Ovary (tissue), 10 donors: ENCODE measurements at places on chromosomes 2 and 18. TPM values are rescaled to one million over a fixed set of nuclear protein-coding genes. Genes with fewer than 3 reads are reported as not detected.

CIDEA gene
- total RNA-seq: not detected

GRCh38 chr2:127531221-127531648 lies 4.2 kb upstream of the MYO7B start:
- no peaks in the 10 kb centered on the region for H3K27me3 ChIP-seq
- H3K4me3 ChIP-seq: no peak overlapping the region
- peaks cover 2% of the 10 kb centered on the region for H3K4me1 ChIP-seq
- DNase-seq: no peak

FAM237A gene
- total RNA-seq: not detected

DNA sequence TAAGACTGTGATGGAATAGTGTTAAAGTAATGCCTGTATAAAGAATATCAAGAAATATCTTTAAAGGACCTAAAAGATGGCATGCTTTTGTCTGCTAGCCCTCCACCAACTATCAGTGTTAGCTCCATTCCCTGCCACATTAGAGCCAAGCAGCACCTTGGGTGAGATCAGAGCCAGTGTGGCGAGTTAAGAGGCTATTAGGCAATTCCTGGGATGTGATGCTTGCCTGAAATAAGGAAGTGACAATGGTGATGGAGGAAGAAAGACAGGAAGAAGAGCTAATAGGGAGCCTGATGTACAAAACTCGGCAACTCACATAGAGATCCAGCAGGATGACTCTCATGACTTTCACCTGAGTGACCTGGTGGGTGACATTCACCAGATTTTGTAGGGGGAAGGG lies 143.5 kb downstream of the ZEB2 start:
- H3K36me3 ChIP-seq: no peaks in the 10 kb centered on the region
- no peak overlapping the region for H3K4me3 ChIP-seq
- no peak overlapping the region for H3K27ac ChIP-seq
- no peaks in the 10 kb centered on the region for H3K27me3 ChIP-seq
- peaks cover 11% of the 10 kb centered on the region for H3K4me1 ChIP-seq

- H3K4me1 ChIP-seq: no peaks in the 10 kb centered on the region
- no peaks in the 10 kb centered on the region for H3K27me3 ChIP-seq
- H3K4me3 ChIP-seq: no peak overlapping the region
- no peak for DNase-seq
- no peaks in the 10 kb centered on the region for H3K36me3 ChIP-seq
- H3K27ac ChIP-seq: no peak overlapping the region
Observed at GRCh38 chr2:133733901-133734255, 165.6 kb upstream of the NCKAP5 start.

DNA sequence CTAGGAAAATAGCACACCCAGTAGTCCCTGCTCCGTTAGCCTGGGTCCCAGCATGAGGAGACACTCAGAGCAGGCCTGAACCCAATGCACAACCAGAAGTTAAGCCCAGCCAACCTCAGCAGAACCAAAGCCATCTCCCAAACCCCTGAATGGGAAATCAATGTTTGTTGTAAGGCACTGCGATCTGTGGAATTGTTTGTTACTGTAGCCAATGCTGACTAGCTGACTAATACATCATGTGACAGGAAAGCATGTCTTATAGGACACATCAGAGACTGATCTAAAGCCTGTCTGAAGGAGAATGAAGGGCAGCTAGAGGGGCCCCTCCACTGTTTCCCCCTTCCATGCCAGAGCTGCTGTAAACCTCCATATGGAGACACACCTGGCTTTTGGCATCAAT lies 96.4 kb downstream of the MARCHF4 start:
- no peak for DNase-seq
- H3K36me3 ChIP-seq: no peaks in the 10 kb centered on the region
- no peak overlapping the region for H3K27ac ChIP-seq
- no peak overlapping the region for H3K4me3 ChIP-seq
- no peaks in the 10 kb centered on the region for H3K4me1 ChIP-seq
- no peaks in the 10 kb centered on the region for H3K27me3 ChIP-seq

GRCh38 chr2:221896505-221897151 lies 324.5 kb upstream of the EPHA4 start:
- H3K27me3 ChIP-seq: no peaks in the 10 kb centered on the region
- H3K4me1 ChIP-seq: no peaks in the 10 kb centered on the region
- DNase-seq: peak; percentile 11
- no peaks in the 10 kb centered on the region for H3K36me3 ChIP-seq

GRCh38 chr2:229780856-229781773 lies 66.8 kb upstream of the DNER start:
- no peak for DNase-seq
- H3K4me3 ChIP-seq: no peak overlapping the region
- H3K36me3 ChIP-seq: no peaks in the 10 kb centered on the region
- H3K4me1 ChIP-seq: no peaks in the 10 kb centered on the region

- H3K36me3 ChIP-seq: no peaks in the 10 kb centered on the region
- no peak overlapping the region for H3K27ac ChIP-seq
- DNase-seq: no peak
- H3K27me3 ChIP-seq: no peaks in the 10 kb centered on the region
- no peaks in the 10 kb centered on the region for H3K4me1 ChIP-seq
- H3K4me3 ChIP-seq: no peak overlapping the region
Observed at GRCh38 chr2:166764216-166764615, 124.1 kb upstream of the XIRP2 start.

DNA sequence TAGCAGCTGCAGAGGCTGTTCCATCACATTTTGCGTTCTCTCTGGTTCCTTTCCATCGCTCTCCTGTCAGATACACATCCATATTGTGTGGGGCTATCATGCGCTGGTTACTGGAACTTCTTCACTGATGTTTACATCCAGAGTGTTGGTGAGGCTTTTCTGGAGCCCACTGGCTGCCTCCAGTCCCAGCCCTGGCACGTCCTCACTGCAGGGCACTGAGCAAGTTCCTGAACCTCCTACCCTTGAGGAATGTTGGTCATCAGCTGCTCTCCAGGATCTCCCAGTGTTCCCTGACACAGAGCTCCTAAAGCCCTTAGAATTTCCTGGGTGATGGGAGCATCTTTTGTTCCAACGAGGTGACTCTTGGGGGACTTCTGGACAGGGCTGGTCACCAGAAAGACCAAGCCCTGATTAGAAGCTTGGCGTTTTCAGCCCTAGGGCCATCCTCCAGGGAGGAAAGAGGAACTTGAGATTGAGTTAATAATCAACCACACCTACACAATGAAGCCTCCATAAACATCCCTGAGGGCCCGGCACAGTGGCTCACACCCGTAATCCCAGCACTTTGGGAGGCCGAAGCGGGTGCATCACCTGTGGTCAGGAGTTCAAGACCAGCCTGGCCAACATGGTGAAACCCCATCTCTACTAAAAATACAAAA lies 81.3 kb downstream of the TFCP2L1 start:
- no peak for DNase-seq
- H3K27me3 ChIP-seq: no peaks in the 10 kb centered on the region
- H3K27ac ChIP-seq: no peak overlapping the region
- H3K4me3 ChIP-seq: no peak overlapping the region
- H3K36me3 ChIP-seq: no peaks in the 10 kb centered on the region
- no peaks in the 10 kb centered on the region for H3K4me1 ChIP-seq

DNA sequence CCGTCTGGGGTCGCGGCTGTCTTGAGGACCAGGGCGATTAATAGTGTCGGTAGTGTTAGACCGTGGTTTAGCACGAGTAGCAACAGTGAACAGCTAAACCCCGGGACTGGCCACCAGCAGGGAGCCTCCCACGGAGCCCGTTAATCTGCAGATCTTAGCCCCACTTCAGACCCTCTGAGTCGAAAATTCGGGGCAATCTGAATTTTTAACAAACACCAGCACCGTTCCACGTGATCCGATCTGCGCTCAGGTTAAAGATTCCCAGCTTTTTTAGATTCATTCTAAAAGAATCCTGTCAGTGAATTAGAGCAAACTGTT lies 479 bp upstream of the ATP5F1A start:
- no peak for DNase-seq
- H3K4me3 ChIP-seq: peak overlapping the region; percentile 94
- peak overlapping the region; percentile 71 for H3K27ac ChIP-seq
- H3K36me3 ChIP-seq: no peaks in the 10 kb centered on the region
- peaks cover 11% of the 10 kb centered on the region for H3K4me1 ChIP-seq

ALK gene
- total RNA-seq: 0.35 TPM

GRCh38 chr2:36605273-36605672 lies 7.3 kb upstream of the FEZ2 start:
- H3K4me3 ChIP-seq: no peak overlapping the region
- no peaks in the 10 kb centered on the region for H3K27me3 ChIP-seq
- no peak overlapping the region for H3K27ac ChIP-seq
- H3K36me3 ChIP-seq: no peaks in the 10 kb centered on the region
- no peaks in the 10 kb centered on the region for H3K4me1 ChIP-seq
- DNase-seq: no peak

- peaks cover 3% of the 10 kb centered on the region for H3K4me1 ChIP-seq
- DNase-seq: no peak
- H3K27me3 ChIP-seq: no peaks in the 10 kb centered on the region
- peak overlapping the region; percentile 61 for H3K4me3 ChIP-seq
- peak overlapping the region; percentile 94 for H3K27ac ChIP-seq
- H3K36me3 ChIP-seq: no peaks in the 10 kb centered on the region
Observed at GRCh38 chr2:73925853-73926492, 707 bp upstream of the DGUOK start.

PROM2 gene
- 3.8 TPM for total RNA-seq

- H3K4me3 ChIP-seq: no peak overlapping the region
- H3K27ac ChIP-seq: no peak overlapping the region
- H3K36me3 ChIP-seq: no peaks in the 10 kb centered on the region
- H3K4me1 ChIP-seq: no peaks in the 10 kb centered on the region
- H3K27me3 ChIP-seq: no peaks in the 10 kb centered on the region
- DNase-seq: no peak
Observed at GRCh38 chr2:240412211-240412861, 23.1 kb upstream of the GPC1 start.

- H3K27me3 ChIP-seq: no peaks in the 10 kb centered on the region
- no peaks in the 10 kb centered on the region for H3K4me1 ChIP-seq
- no peak for DNase-seq
- no peak overlapping the region for H3K4me3 ChIP-seq
Observed at GRCh38 chr2:161111531-161111930, 48.7 kb upstream of the TANK start.

DNA sequence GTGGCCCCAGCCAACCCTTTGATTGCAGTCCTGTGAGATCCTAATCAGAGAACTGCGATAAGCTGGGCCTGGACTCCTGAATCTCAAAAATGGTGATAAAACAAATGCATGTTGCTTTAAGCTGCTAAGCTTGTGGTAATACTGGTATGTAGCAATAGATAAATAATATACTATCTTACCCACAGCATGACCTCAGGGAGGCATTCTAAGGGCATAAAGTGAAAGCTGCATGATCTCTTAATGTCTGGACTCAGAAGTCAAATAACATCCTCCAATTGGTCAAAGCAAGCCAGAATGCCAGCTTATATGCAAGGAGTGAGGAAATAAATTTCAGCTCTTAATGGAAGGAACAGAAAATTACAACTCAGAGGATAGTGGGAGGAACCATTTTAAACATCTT lies 246.1 kb downstream of the FSIP2 start:
- H3K27me3 ChIP-seq: no peaks in the 10 kb centered on the region
- no peaks in the 10 kb centered on the region for H3K36me3 ChIP-seq
- no peak for DNase-seq

GRCh38 chr2:206979922-206980321 lies 40.6 kb downstream of the CPO start:
- no peak overlapping the region for H3K4me3 ChIP-seq
- no peak overlapping the region for H3K27ac ChIP-seq
- no peaks in the 10 kb centered on the region for H3K36me3 ChIP-seq
- H3K27me3 ChIP-seq: no peaks in the 10 kb centered on the region

DNA sequence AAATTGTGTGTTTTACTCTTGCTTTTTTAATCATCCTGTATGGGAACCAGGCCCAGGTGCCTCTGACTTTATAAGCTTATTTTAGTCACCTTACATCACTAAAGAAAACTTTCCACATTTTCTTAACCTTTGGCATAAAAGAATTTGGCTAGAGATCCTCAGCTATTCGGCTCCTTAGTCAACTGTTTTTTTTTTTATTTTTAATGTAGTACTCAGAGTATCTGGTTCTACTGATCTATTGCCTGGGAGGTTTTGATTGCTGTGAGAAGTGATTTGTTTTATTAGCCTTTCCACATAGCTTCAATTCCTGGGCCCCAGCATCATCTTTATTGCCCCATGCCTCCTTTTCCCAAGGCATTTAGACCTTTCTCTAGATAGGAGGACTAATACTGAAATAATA lies 121.0 kb downstream of the MYO1B start:
- no peak overlapping the region for H3K27ac ChIP-seq
- peaks cover 2% of the 10 kb centered on the region for H3K4me1 ChIP-seq
- DNase-seq: no peak
- H3K27me3 ChIP-seq: no peaks in the 10 kb centered on the region

PLCL1 gene
- 11.1 TPM for total RNA-seq

GRCh38 chr18:78610179-78610578 lies 369.4 kb upstream of the SALL3 start:
- H3K4me3 ChIP-seq: no peak overlapping the region
- H3K36me3 ChIP-seq: no peaks in the 10 kb centered on the region
- no peaks in the 10 kb centered on the region for H3K4me1 ChIP-seq
- no peaks in the 10 kb centered on the region for H3K27me3 ChIP-seq
- no peak overlapping the region for H3K27ac ChIP-seq

GRCh38 chr2:184598316-184599053 lies at the start of gene ZNF804A:
TSS of gene ZNF804A (plus strand) at chr2:184598529. CDS start at chr2:184598960, 431 bp downstream.
- H3K4me3 ChIP-seq: peak within 1 kb of the TSS; percentile 42
- H3K27me3 ChIP-seq: no peaks in the 10 kb centered on the region
- DNase-seq: peak; percentile 13
- H3K4me1 ChIP-seq: peaks cover 6% of the 10 kb centered on the region

CRYGC gene
- not detected for total RNA-seq

- no peak overlapping the region for H3K27ac ChIP-seq
- no peaks in the 10 kb centered on the region for H3K36me3 ChIP-seq
- DNase-seq: no peak
- peaks cover 4% of the 10 kb centered on the region for H3K4me1 ChIP-seq
- H3K4me3 ChIP-seq: no peak overlapping the region
Observed at GRCh38 chr2:217864963-217865772, 137.6 kb downstream of the TNS1 start.

TUBA3E gene
- not detected for total RNA-seq

- no peak overlapping the region for H3K4me3 ChIP-seq
- no peaks in the 10 kb centered on the region for H3K4me1 ChIP-seq
- DNase-seq: no peak
- H3K36me3 ChIP-seq: no peaks in the 10 kb centered on the region
- no peak overlapping the region for H3K27ac ChIP-seq
- no peaks in the 10 kb centered on the region for H3K27me3 ChIP-seq
Observed at GRCh38 chr2:122329278-122329677, 573.8 kb downstream of the TSN start.
